Caco-2 (cell line): ENCODE measurements at places on chromosomes 1 and 21. TPM values are rescaled to one million over a fixed set of nuclear protein-coding genes. Genes with fewer than 3 reads are reported as not detected.

- H3K36me3 ChIP-seq, result no peaks in the 10 kb centered on the region
- DNase-seq, result no peak
- H3K27ac ChIP-seq, result no peak overlapping the region
- no peak overlapping the region for H3K4me3 ChIP-seq
Measured at GRCh38 chr1:110752941-110753725, 78.4 kb upstream of the KCNA3 start.

DNA sequence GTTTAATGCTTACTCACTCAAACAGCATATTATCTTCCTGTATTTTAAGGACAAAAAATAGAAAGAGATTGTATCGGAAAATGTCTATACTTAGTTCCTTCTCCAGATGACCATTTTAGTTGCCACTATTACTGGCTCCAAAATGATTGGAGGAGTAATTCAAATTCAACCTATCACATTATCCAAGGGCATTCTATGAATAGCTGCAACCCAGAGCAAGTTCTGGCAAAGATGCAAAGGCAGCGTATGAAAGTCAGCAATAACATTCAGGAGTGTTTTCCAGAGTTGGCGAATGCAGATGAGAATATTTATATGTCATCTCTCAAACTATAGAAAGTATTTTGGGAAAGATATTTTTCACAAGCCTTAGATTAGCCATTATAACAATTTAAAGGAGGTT is 389.8 kb upstream of the ADGRL2 start:
- no peak overlapping the region for H3K27ac ChIP-seq
- H3K4me1 ChIP-seq, result no peaks in the 10 kb centered on the region
- no peak for DNase-seq
- no peak overlapping the region for H3K4me3 ChIP-seq
- H3K36me3 ChIP-seq, result no peaks in the 10 kb centered on the region
- H3K27me3 ChIP-seq, result no peaks in the 10 kb centered on the region

DNA sequence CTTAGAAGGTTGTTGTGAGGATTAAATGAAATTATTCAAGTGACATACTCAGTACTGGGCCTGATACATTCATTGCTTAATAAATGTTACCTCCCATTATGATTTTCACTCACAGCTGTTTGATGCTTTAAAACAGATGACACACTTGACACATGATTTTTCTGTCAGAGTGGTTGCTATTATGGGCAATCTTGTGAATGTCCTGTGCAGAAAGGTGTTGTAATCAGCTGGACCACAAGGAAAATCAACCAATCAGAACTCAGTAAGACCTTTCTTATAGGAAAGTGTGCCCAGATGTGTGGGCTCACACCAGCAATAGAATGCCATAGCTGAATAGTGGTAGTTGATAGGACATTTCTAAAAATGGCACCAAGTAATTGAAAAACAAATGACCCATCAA is 23.5 kb downstream of the GJA5 start:
- H3K27ac ChIP-seq, result no peak overlapping the region
- H3K4me3 ChIP-seq, result no peak overlapping the region
- no peaks in the 10 kb centered on the region for H3K27me3 ChIP-seq
- DNase-seq, result no peak
- peaks cover 14% of the 10 kb centered on the region for H3K4me1 ChIP-seq

DNA sequence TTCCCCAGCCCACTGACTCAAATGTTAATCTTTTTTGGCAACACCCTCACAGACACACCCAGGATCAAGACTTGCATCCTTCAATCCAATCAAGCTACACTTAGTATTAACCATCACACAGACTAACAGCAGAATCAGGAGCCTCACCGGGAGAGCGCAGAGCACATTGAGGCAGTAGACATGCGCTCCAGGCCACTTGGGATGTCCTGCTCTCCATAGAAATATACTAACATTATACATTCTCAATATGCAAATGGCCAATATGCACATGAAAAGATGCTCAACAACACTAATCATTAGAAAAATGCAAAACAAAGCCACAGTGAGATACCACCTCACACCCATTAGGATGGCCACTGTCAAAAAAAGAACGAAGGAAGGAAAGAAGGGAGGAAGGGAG is 135.0 kb upstream of the KCNE2 start:
- H3K4me3 ChIP-seq, result no peak overlapping the region
- H3K27ac ChIP-seq, result no peak overlapping the region
- no peaks in the 10 kb centered on the region for H3K4me1 ChIP-seq
- no peak for DNase-seq

DNA sequence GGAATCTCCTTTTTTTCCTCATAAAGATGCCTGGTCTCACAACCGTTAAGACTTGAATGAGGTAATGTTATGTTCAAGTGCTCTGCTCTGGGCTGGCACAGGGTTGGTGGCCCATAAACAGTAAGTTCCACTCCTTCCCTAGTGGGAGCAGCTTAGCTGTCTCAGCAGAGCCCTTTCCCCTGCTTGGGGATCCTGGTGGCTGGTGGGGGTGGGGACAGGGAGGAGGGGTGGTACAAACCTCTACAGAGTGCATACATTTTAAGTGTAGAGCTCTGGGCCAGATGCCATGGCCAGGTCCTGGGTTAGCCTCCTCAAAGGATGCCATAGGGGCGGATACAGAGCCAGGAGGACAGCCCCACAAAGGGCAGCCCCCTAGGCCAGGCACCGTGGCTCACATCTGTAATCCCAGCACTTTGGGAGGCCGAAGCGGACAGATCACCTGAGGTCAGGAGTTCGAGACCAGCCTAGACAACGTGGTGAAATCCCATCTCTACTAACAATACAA is 20.7 kb upstream of the PADI1 start:
- H3K27me3 ChIP-seq, result no peaks in the 10 kb centered on the region
- H3K4me1 ChIP-seq, result no peaks in the 10 kb centered on the region
- H3K4me3 ChIP-seq, result no peak overlapping the region
- no peak for DNase-seq
- no peaks in the 10 kb centered on the region for H3K36me3 ChIP-seq

GRCh38 chr1:24964811-24965570 is 34.9 kb upstream of the RUNX3 start:
- no peaks in the 10 kb centered on the region for H3K4me1 ChIP-seq
- H3K4me3 ChIP-seq, result no peak overlapping the region
- DNase-seq, result no peak
- no peak overlapping the region for H3K27ac ChIP-seq
- H3K36me3 ChIP-seq, result no peaks in the 10 kb centered on the region
- H3K27me3 ChIP-seq, result no peaks in the 10 kb centered on the region

DNA sequence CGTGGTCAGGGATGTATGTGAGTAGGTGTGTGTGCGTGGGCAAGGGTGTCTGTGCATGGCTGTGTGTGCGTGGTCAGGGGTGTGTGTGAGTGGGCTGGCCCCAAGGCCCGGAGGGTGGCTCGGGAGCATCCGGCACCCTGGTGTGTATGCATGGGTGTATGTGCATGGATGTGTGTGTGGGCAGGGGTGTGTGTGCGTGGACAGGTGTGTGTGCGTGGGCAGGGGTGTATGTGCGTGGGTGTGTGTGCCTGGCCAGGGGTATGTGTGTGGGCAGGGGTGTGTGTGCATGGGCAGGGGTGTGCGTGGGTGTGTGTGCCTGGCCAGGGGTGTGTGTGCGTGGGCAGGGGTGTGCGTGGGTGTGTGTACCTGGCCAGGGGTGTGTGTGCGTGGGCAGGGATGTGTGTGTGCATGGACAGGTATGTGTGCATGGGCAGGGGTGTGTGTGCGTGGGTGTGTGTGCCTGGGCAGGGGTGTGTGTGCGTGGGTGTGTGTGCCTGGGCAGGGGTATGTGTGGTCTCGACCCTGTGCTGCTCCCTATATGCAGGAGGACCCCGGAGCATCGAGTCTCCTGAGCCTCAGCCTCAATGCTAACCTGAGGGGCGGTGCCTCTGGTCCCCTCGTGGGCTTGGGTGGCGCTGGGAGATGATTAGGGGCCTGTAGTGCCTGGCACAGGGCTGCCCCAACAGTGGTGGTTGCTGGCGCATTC is 16.3 kb downstream of the ARHGEF16 start:
- H3K27me3 ChIP-seq, result no peaks in the 10 kb centered on the region
- peaks cover 18% of the 10 kb centered on the region for H3K4me1 ChIP-seq
- H3K4me3 ChIP-seq, result no peak overlapping the region
- DNase-seq, result no peak

- H3K4me3 ChIP-seq, result no peak overlapping the region
- H3K36me3 ChIP-seq, result no peaks in the 10 kb centered on the region
- H3K4me1 ChIP-seq, result no peaks in the 10 kb centered on the region
Measured at GRCh38 chr1:162485236-162485635, 12.4 kb upstream of the UHMK1 start.

- no peaks in the 10 kb centered on the region for H3K27me3 ChIP-seq
- H3K4me3 ChIP-seq, result no peak overlapping the region
- H3K36me3 ChIP-seq, result no peaks in the 10 kb centered on the region
- H3K4me1 ChIP-seq, result no peaks in the 10 kb centered on the region
- H3K27ac ChIP-seq, result no peak overlapping the region
Measured at GRCh38 chr1:41978986-41979385, 60.3 kb upstream of the HIVEP3 start.

DNA sequence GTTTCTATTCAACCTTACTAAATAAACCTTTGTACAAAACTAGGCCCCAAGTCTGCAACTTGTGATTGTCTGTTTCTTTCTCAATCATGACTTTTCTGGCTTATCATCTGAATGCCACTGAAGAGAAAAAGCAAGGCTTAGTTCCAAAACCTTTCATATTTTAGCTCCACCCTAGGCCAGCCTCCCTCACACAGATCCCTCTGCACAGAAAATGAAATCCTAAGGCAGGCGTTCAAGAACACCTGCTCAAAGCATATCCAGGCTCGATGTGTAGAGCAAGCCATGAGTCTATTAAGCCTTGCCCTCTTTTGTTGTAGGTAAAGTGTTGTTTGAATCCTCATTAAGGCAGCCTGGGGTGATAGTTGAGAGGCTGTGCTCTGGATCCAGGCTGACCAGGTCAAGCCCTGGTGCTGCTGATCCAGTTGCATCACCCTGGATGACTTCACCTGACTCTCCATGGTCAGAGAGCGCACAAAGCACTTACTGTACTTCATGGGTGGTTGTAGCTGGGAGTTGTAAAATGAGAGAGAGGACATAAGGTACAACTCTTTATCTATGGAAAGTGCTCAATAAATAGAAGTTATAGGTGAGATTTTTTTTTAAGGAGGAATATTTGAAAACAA is 39.0 kb downstream of the FYB2 start:
- no peak overlapping the region for H3K27ac ChIP-seq
- no peaks in the 10 kb centered on the region for H3K27me3 ChIP-seq
- no peak overlapping the region for H3K4me3 ChIP-seq
- H3K36me3 ChIP-seq, result no peaks in the 10 kb centered on the region

DNA sequence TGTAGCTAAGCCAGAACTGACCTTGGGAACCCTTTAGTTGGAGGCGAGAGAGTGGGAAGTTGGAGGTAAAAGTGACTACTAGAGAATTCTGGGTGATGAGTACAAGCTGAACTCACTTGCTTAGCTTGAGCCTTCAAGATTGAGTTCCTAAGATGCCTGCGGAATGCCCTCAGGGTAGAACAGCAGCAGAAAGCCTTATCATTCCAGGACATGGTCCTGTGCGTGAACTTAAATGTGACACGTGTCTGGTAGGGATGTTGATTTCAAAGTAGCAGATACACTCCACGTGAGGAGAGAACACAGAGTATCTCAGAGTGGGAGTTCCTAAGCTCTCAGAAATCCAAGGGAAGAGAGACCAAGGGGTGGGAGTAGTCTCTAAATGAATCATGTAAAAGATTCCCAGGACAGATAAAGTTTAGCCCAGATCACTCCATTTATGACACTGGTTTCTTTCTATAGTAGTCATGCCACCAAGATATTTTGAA is 60.1 kb downstream of the KCNK1 start:
- H3K27ac ChIP-seq, result no peak overlapping the region
- DNase-seq, result no peak
- no peaks in the 10 kb centered on the region for H3K4me1 ChIP-seq
- H3K36me3 ChIP-seq, result no peaks in the 10 kb centered on the region
- no peak overlapping the region for H3K4me3 ChIP-seq

DNA sequence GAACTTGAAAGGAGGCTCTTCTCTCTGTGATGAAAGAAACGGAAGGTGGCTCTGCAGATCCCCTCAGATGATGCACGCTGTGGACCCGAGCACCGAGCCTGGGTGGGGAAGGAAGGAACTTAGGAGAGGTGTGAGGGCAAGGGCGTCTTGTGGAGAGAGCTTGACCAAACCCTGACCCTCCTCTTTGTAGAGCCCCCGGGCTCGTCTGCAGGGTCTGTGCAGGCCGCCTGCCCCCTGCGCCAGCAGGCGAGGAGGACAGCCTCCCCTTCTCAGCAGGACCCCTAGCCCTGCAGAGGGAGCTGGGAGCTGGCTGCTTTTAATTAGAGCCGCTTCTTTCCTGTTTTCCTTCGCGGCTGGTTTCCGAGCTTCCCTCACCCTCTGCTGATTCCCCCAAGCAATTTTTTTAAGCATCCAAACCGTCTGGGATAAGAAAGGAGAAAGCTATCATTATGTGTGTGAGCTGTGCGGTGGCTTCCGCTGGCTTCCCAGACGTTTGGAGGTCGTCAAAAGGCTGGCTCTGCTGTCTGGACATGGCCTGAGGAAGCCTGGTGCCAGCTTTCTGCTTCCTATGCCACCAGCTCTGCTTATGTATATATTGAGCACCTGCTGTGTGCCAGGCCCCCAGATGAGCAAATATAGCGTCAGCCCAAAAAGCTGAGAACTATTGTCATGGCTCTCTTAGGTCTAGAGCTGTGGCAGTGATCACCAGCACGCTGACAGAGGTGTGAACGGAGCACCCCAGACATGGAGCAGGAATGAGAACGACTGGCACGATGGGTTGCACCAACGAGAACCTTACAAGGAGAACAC is 160.2 kb upstream of the IRF2BP2 start:
- H3K4me3 ChIP-seq, result no peak overlapping the region
- H3K27me3 ChIP-seq, result no peaks in the 10 kb centered on the region
- no peak for DNase-seq
- H3K36me3 ChIP-seq, result no peaks in the 10 kb centered on the region
- H3K27ac ChIP-seq, result peak overlapping the region; percentile 74

- H3K36me3 ChIP-seq, result no peaks in the 10 kb centered on the region
- peaks cover 2% of the 10 kb centered on the region; the same call in 1 of the 2 replicates for H3K27me3 ChIP-seq
- no peak overlapping the region for H3K27ac ChIP-seq
- 0 out of 2 replicates have a peak, but pooled peaks cover 10% of the 10 kb centered on the region for H3K4me1 ChIP-seq
Measured at GRCh38 chr1:243848858-243849420, 1.1 kb downstream of the AKT3 start.

The CCDC30 gene
- 1.3 and 1.4 TPM in 2 replicates for total RNA-seq

The MAEL gene
- total RNA-seq, result not detected in 2 replicates

The HP1BP3 gene
- total RNA-seq, result 222 and 240 TPM in 2 replicates

The PPCS gene
- total RNA-seq, result 41.0 and 42.9 TPM in 2 replicates

The FCMR gene
- total RNA-seq, result not detected in 2 replicates

The LRRC7 gene
- 8.5 and 10.6 TPM in 2 replicates for total RNA-seq

The PEAR1 gene
- total RNA-seq, result 0.18 and 0.39 TPM in 2 replicates
